Stomach (tissue), 19 donors: ENCODE measurements at places on chromosomes 11 and 22. TPM values are rescaled to one million over a fixed set of nuclear protein-coding genes. Genes with fewer than 3 reads are reported as not detected.

GRCh38 chr11:20626279-20626678 lies 26.9 kb downstream of the SLC6A5 start:
- H3K4me1 ChIP-seq, result no peaks in the 10 kb centered on the region
- H3K4me3 ChIP-seq, result no peak overlapping the region
- DNase-seq, result no peak
- H3K27me3 ChIP-seq, result peaks cover 14% of the 10 kb centered on the region
- no peaks in the 10 kb centered on the region for H3K36me3 ChIP-seq
- H3K27ac ChIP-seq, result no peak overlapping the region

DNA sequence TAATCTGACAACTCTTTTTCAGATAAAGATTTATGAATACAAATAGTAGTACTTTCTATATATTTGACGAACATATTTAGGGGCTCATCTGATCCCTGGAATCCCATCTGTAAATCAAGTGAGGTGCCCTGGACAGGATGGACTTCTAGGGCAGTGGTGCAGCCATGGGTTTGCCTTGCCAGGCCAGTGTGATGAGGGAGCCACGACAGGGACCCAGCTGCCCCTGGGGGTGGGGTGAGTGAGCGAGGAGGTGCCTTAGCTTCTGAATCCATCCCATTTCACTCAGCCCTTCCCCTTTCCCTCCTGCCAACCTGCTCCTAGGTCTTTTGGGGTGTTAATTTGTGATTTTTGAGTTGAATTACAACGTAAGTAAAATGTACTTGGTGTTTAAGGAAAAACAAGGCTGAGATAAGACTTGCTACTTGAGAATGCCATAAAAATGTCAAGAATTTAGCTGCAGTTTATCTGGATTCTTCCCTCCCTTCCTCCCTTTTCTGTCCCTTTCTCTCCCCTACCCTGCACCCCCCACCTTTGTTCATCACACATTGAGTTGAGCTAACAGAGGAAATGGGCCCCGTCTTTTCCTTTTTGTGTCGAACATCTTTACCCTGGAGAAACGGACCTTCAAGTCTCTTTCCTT lies 60.8 kb downstream of the PPFIBP2 start:
- no peaks in the 10 kb centered on the region for H3K27me3 ChIP-seq
- no peak for DNase-seq

DNA sequence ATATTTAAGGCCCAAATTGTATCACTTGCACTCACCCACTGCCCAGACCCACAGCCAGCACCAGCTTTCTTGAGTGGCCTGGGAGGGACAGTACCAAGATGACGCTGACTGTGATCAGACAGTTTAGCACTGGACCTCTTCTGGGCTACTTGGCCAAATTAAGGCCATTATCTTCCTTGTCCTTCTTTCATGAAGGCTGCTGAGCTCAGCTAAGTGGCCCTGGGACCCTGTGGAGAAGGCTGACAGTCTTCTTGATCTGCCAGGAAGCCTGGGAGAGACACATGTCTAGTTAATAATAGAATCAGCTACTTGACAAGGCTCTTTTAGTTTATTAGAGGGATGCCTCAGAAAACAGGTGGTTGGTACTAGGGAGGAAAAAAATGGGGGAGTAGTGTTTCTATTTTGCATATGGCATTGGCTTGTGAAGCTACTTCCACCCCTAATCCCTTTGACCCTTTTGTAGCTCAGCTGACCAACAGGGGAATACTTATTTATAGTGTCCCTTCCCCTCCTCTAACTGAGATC lies 127.9 kb upstream of the NTM start:
- H3K36me3 ChIP-seq, result no peaks in the 10 kb centered on the region
- no peaks in the 10 kb centered on the region for H3K27me3 ChIP-seq
- H3K4me3 ChIP-seq, result no peak overlapping the region
- no peaks in the 10 kb centered on the region for H3K4me1 ChIP-seq
- no peak for DNase-seq

DNA sequence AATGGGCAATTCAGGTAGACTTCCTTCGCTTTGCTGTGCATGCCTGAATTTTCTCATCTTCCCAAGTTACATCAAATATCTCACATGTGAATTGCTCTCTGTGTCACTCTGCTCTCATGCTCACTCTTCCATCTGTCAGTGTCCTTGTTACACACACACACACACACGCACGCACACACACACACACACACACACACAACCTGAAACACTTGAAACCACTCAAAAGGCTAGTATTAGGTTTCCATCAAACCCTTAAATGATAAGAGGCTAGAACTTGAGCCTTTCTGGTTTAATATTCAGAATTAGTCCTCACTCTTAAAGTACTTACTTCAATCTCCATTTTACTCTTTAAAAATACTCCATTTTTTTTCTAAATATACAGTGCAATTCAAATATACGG lies 282.4 kb downstream of the C11orf87 start:
- H3K27ac ChIP-seq, result no peak overlapping the region
- no peaks in the 10 kb centered on the region for H3K4me1 ChIP-seq

DNA sequence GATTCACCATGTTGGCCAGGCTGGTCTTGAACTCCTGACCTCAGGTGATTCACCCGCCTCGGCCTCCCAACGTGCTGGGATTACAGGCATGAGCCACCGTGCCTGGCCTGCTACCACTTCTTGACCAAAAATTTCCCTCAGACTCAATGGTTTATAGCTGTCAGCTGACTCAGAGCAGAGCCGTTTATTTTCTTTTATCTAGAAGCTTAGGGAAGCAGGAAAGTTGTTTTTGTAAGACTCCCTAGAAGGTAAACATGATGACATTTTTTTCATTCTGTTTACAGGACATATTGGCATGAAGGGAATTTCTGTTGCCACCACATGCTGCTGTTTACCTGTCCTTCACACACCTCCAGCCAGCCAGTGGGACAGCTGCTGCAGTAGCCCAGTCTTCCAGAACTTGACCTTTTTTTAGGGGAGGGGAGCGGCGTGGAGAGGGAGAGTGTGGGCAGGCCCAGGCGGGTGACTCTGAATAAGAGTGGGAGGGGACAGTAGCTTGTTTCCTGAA lies 56.1 kb upstream of the PTPRJ start:
- peak; percentile 51 for DNase-seq
- H3K27ac ChIP-seq, result peak overlapping the region; percentile 26
- H3K4me1 ChIP-seq, result peaks cover 11% of the 10 kb centered on the region
- H3K36me3 ChIP-seq, result no peaks in the 10 kb centered on the region

GRCh38 chr11:123086305-123086704 lies 24.4 kb upstream of the HSPA8 start:
- peaks cover 9% of the 10 kb centered on the region for H3K4me1 ChIP-seq
- H3K27ac ChIP-seq, result no peak overlapping the region
- no peak overlapping the region for H3K4me3 ChIP-seq
- no peaks in the 10 kb centered on the region for H3K36me3 ChIP-seq
- no peaks in the 10 kb centered on the region for H3K27me3 ChIP-seq

- H3K27ac ChIP-seq, result no peak overlapping the region
- H3K36me3 ChIP-seq, result peaks cover 100% of the 10 kb centered on the region
- H3K4me1 ChIP-seq, result no peaks in the 10 kb centered on the region
These were observed 28.9 kb downstream of the NAP1L4 start for GRCh38 chr11:2963112-2963754.

- no peak overlapping the region for H3K27ac ChIP-seq
- no peaks in the 10 kb centered on the region for H3K27me3 ChIP-seq
- H3K4me1 ChIP-seq, result no peaks in the 10 kb centered on the region
- DNase-seq, result no peak
- H3K4me3 ChIP-seq, result no peak overlapping the region
These were observed 405.4 kb downstream of the SHANK2 start for GRCh38 chr11:70846781-70847655.

GRCh38 chr11:102469196-102469821 lies 16.7 kb upstream of the TMEM123 start:
- H3K4me3 ChIP-seq, result no peak overlapping the region
- no peaks in the 10 kb centered on the region for H3K36me3 ChIP-seq
- H3K4me1 ChIP-seq, result peaks cover 30% of the 10 kb centered on the region
- no peak for DNase-seq
- H3K27ac ChIP-seq, result no peak overlapping the region

DNA sequence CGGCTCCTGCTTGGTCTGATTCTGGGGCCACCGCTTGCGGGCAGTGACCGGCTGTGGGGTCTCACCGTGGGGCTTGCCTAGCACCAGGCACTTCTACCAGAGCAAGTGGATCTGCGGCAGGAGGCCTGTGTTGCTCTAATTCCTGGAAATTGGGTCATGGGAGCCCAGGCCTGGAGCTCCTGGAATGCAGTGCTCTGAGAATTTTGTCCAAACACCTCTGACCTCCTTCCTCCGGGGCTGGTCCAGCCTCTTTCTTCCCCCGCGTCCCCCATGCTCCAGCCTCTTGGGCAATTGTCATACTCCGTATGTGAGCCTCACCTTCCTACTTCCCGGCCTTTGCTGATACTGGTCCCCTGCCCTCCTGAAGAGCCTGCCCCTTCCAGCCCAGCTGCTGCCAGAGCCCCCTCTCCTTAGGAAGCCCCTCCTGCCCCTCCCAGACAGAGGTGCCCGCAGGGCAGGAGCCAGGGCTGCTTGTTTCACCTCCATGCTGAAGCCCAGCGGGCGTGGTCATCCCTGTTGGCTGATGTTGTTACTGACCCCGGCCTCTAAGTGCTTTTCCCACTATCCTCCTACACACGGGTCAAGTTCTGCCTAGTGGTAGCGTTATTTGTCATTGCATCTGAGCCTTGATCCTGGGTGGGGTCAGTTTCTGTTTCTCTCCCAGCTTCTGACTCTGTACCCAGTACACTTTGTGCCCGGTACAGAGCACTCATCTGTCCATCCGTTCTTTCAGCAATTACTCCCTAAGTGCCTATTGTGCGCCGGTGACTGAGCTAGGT lies 9.6 kb downstream of the MGAT3 start:
- H3K27me3 ChIP-seq, result peaks cover 15% of the 10 kb centered on the region
- no peak overlapping the region for H3K4me3 ChIP-seq
- H3K4me1 ChIP-seq, result peaks cover 40% of the 10 kb centered on the region
- peak; percentile 50 for DNase-seq

DNA sequence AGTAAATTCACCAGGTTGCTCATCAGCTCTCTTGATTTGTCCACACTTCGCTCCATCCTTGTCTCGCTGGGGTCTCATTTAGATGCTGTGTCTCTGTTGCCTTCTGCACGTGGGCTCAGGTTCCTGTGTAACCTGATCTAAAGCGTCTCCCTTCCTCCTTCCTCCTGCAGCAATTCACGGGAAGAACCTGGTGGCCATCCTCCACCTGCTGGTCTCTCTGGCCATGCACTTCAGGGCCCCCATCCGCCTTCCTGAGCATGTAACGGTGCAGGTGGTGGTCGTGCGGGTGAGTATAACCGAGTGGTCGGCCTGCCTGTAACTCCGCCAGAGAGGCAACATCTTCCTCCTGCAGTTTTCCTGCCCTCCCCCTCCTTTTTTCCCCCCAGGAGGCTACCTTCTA lies 48.0 kb upstream of the PARVG start:
- no peak overlapping the region for H3K4me3 ChIP-seq
- H3K36me3 ChIP-seq, result peaks cover 18% of the 10 kb centered on the region
- no peaks in the 10 kb centered on the region for H3K27me3 ChIP-seq

DNA sequence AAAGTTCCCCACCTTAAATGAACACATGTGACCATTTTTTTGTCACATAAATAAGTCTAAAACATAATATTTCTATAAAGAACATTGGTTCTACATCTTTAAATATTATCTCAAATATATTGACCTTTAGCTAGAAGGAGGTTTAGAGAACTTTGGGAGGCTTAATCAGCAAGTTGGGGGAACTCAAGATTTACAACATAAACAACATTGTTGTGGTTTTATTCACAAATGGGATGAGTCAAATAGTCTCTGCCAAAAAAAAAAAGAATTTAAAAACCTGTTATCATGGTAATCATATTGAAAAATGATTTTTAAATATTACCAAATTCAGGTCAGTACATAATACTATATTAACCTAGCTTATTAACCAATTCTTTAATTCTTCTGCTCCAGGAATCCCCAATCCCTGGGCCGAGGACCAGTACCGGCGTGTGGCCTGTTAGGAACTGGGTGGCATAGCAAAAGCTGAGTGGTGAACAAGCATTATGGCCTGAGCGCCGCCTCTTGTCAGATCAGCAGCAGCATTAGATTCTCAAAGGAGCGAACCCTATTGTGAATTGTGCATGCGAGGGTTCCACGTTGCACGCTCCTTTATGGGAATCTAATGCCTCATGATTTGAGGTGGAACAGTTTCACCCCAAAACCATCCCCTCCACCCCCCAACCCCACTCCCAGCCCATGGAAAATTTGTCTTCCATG lies 98.2 kb downstream of the RDX start:
- peaks cover 3% of the 10 kb centered on the region for H3K4me1 ChIP-seq
- H3K27ac ChIP-seq, result no peak overlapping the region

DNA sequence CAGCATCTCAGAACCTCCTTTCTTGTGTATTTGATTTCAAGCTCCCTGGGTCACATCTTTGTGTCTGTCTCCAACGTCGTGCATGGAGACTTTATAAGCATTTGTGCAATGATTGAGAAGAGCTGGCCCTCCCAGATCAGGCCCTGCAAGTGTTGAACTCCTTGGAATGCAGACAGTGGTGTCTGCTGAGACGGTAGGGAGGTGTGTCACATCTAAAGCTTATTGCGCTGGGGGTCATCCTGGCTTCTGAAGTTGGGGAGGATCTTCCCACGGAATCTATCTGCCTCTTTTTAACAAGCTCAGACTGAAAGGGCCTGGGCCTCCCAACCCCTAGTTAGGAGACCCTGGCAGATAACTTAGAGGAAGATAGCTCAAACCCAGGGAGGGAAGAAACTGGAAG lies 6.7 kb downstream of the APLNR start:
- DNase-seq, result no peak
- H3K27me3 ChIP-seq, result no peaks in the 10 kb centered on the region
- no peak overlapping the region for H3K4me3 ChIP-seq

- no peak overlapping the region for H3K4me3 ChIP-seq
- peaks cover 41% of the 10 kb centered on the region for H3K4me1 ChIP-seq
- H3K36me3 ChIP-seq, result peaks cover 52% of the 10 kb centered on the region
- H3K27ac ChIP-seq, result no peak overlapping the region
- H3K27me3 ChIP-seq, result no peaks in the 10 kb centered on the region
These were observed 2.9 kb downstream of the TRPT1 start for GRCh38 chr11:64223001-64223651.

DNA sequence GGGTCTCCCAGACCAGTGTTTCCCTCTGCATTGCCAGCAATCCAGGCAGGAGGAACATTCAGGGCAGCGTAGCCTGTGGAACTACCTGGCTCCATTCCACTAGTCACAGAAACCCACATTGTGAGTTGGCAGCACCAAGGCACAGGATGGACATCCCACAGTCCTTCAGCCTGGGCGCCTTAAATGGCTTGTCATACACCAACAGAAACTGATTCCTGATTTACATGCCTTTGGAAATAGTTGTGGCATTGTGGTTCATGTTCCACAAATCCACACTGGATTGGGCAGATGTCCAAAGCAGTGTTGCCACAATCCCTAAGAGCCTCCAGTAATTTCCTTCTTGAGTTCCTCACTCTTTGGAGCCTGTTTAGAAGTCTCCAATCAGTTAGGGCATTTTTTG lies 225.6 kb downstream of the BLID start:
- H3K36me3 ChIP-seq, result no peaks in the 10 kb centered on the region
- H3K4me1 ChIP-seq, result peaks cover 14% of the 10 kb centered on the region
- H3K27me3 ChIP-seq, result no peaks in the 10 kb centered on the region
- no peak overlapping the region for H3K27ac ChIP-seq
- peak; percentile 24 for DNase-seq

- H3K36me3 ChIP-seq, result no peaks in the 10 kb centered on the region
- H3K27ac ChIP-seq, result no peak overlapping the region
These were observed 86.6 kb downstream of the TSPAN18 start for GRCh38 chr11:44813401-44813800.

GRCh38 chr11:1345737-1346513 lies 36.5 kb upstream of the TOLLIP start:
- no peak overlapping the region for H3K27ac ChIP-seq
- H3K4me3 ChIP-seq, result no peak overlapping the region
- H3K4me1 ChIP-seq, result no peaks in the 10 kb centered on the region
- DNase-seq, result no peak
- H3K27me3 ChIP-seq, result peaks cover 18% of the 10 kb centered on the region

SPI1 gene
- 2.6 TPM for total RNA-seq

TEAD1 gene
- 77.9 TPM for total RNA-seq

SHANK3 gene
- total RNA-seq, result 7.6 TPM

VPREB3 gene
- total RNA-seq, result not detected

GSTT2B gene
- not detected for total RNA-seq

CCDC116 gene
- total RNA-seq, result not detected
